EH (cell line): ENCODE measurements at places on chromosomes 7 and 10.

- DNase-seq: no peak
Measured at GRCh38 chr7:25493805-25494366, 265.6 kb upstream of the NPVF start.

- DNase-seq: no peak
Measured at GRCh38 chr7:50409856-50410745, 40.0 kb downstream of the FIGNL1 start.

- DNase-seq: no peak
Measured at GRCh38 chr7:98619450-98620321, 2.6 kb downstream of the NPTX2 start.

- DNase-seq: peak; percentile 35
Measured at GRCh38 chr10:31526681-31527080, 207.7 kb downstream of the ZEB1 start.
